Activated naive CD4-positive, alpha-beta T cell treated with anti-CD3 and anti-CD28 coated beads, Interleukin-2, amount 50 U/mL, for 16 hours (primary cell): ENCODE measurements at places on chromosomes 1 and 21.

GRCh38 chr1:57623039-57623790 lies 199.4 kb upstream of the DAB1 start:
- no peak for DNase-seq

- DNase-seq: no peak
Measured at GRCh38 chr21:31087639-31088473, 49.6 kb upstream of the KRTAP19-8 start.

- DNase-seq: no peak
Measured at GRCh38 chr1:201791051-201791778, 37.7 kb upstream of the IPO9 start.

DNA sequence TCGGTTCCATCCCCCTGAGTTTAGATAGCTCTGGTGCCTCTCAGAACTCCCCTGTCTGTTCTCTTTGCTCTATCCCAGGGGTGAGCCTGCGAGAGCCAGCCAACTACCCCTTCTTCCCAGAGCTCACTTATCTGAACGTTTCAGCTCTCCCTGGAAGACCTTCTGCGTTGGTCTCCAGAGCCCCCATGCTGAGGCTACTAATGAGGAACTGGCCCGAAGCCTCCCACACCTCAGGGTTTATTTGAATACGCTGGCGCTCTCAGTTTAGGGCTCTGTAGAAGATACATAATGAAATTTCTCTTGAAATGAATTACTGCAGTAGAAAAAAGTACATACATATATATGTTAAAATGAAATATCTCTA lies 43.5 kb downstream of the TCEANC2 start:
- no peak for DNase-seq

- DNase-seq: no peak
Measured at GRCh38 chr1:244757091-244757939, 78.1 kb upstream of the COX20 start.

- DNase-seq: no peak
Measured at GRCh38 chr1:212491454-212491853, 58.7 kb downstream of the NENF start.

GRCh38 chr1:203629016-203629506 lies 2.4 kb downstream of the ATP2B4 start:
- DNase-seq: no peak

GRCh38 chr1:180363246-180363995 lies 133.4 kb downstream of the LHX4 start:
- no peak for DNase-seq

DNA sequence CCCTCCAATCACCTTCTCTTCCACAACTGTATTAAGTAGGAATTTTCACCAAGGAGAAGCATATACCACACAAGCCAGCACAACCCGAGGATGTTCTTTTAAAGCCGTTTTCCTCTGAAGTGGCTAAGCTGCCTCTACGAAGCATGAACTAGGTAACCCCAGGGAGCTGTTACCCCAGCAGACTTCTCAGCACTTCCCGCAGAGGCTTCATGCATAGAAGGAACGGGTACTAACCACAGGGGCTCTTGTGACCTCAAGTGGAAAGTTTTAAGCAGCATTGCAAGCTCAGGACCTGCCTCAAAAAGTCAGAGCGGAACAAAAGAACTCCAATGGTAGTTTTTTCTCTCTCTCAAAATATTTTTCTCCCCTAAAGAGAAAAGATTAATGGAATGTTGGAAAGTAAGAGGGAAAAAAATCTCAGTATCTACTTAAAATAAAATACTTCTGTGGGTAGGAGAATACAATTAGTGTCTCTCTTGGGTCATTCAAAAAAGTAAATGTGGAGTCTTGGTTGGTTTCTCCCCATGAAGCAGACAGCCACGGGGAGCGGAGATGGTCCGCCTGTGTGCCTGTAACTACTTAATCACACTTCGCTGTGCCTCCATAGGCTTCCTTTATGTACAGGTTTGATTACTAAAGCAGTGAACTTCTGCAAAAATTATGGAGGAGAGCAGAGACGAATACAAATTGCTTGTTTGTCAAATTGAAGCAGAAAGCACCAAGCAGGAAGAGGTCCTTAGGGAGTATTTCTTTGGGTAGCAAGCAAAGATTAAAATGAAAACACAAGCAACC lies 40.9 kb downstream of the STX6 start:
- no peak for DNase-seq

DNA sequence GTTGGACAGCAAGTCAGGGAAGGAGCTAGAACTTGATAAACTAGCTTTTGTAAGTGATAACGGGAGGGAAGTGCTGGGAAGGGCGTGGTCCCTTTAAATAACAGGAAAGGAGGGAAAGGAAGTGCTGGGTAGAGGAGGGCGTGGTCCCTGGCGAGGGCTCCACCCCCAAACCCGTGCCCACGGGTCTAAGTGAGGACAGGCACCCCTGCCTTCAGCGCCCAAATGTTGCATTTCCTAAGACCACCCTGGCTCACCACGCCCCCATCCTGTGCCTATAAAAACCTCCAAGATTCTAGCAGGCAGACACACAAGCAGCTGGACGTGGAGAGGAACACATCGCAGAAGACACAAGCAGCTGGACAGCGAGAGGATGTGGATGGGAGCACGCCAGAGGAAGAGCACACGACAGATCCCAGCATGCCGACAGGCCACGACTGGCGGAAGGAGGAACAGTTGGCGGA lies 58.5 kb downstream of the PALMD start:
- DNase-seq: no peak

- no peak for DNase-seq
Measured at GRCh38 chr1:155133799-155134281, 1.8 kb upstream of the SLC50A1 start.

GRCh38 chr1:199665371-199665770 lies 362.1 kb upstream of the NR5A2 start:
- DNase-seq: no peak

DNA sequence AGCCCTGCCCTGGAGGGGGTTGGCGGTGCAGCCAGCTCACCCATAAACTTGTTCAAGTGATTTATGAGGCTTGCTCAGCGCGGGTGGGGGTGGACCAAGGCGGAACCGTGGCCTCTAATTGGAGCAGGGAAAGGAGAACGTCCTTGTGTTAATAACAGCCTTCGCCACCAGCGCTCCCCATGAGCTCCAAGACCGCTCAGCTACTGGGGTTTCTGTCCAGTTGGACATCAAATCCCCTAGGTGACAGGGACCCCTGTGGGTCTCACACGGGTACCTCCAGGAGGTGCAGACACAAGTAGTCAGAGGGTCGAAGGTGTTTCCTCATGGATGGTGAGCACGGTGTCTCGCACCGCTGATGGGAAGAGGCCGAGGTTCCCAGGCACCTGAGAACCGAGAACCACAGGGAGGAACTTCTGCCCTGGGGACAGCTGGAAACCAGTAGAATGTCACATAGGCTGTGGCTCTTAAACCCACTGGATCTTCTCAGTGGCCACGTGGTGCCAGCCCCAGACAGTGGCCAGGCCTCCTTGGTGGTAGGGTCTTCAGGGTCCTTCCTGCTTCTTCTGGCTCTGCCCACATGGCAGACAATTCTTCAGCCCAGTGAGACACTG lies 3.7 kb upstream of the ACTRT2 start:
- DNase-seq: no peak

DNA sequence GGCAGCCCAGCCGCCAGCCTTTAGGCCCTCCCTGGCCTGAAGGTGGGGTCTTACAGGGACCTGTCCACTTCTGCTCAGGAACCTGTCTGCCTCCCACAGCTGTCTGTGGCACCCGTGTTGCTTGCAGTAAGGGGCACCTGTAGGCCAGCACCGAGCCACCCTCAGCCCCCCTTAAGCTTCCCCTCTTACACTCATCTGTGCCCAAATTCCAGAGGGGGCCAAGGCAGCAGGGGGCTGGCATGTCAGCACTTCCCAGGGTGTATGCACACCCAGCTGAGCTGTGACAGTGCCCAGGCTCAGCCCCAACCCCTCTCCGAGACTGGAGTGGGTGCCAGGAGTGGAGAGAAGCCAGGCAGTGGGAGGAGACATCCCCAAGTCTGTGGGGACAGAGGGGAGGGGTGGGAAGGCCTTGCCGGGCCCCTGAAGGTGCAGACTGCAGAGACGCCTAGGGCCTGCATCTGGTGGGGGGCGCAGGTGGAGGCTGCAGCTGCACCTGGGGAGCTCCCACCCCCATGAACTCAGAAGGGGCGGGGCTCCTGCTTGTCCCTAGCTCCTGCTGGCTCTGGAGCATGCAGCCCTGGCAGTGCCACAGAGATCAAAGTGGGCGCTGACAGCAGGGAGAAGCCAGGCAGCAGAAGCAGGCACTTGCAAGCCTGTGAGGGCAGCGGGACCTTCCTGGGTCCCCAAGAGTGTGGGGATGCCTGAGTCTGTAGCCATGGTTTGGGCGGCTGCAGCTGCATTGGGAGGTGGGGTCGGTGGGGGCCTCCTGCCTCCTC lies 5.4 kb upstream of the SLC2A7 start:
- no peak for DNase-seq

GRCh38 chr1:30706528-30706927 lies 16.9 kb downstream of the MATN1 start:
- DNase-seq: no peak

DNA sequence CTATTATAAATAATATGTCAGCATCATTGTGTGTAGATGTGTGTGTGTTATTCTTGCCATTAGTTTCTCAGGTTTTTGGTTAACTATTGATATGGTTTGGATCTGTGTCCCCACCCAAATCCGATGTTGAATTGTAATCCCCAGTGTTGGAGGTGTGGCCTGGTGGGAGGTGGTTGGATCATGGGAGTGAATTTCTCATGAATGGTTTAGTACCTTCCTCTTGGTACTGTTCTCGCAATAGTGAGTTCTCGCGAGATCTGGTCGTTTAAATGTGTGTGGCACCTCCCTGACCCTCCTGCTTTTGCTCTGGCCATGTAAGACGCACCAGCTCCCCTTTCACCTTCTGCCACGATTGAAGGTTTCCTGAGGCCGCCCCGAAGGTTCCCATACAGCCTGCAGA lies 9.6 kb upstream of the POFUT2 start:
- DNase-seq: no peak

- no peak for DNase-seq
Measured at GRCh38 chr1:188641566-188642211, 1812.9 kb downstream of the PLA2G4A start.

DNA sequence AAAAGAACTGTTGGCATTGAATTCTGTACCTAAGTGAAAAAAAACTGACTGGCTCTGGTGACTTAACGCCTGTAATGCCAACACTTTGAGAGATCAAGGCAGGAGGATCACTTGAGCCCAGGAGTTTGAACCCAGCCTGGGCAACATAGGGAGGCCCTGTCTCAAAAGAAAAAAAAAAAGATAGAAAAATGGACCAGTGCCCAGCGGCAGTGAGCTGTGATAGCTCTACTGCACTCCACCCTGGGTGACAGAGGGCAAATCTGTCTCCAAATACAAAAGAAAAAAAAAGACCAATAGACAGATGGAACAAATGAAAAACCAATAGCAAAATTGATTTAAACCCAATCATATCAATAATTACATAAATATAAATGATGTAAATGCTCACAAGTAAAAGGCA lies 674 bp upstream of the AKR7A3 start:
- DNase-seq: no peak

DNA sequence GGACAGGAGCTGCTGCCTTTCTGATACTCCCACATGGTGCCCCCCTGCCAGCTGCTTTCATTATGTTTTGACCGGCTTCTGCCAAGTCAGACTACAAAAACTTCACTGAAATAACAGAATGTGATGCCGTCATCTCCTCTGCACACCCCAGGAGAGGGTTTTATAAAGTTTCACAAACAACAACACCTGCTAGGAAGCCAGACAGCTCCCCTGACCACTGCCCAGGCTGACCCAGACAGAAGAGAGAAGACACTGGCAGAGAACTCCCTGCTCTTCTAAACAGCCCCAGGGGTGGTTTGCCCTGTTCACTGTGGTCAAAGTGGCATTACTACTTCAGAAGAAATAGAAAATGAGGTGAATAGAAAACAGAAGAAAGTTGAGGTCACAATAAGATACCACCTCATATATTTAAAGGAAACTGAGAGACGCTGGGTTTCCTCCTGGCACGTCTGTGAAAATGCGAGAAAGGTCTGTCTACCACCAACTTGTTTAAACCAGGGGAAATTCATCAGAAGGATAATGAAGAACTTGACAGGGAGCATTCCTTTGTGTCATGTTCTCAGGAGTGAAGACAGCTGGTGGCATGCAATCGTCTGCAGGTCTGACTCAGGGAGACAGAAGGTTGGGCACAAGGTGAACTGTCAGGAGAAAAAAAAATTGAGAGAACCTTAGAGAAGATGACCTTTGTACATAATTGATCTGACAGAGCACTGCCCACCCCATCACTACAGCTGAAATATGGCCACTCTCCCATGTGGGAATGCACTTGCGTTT lies 119.0 kb upstream of the NFIA start:
- no peak for DNase-seq

DNA sequence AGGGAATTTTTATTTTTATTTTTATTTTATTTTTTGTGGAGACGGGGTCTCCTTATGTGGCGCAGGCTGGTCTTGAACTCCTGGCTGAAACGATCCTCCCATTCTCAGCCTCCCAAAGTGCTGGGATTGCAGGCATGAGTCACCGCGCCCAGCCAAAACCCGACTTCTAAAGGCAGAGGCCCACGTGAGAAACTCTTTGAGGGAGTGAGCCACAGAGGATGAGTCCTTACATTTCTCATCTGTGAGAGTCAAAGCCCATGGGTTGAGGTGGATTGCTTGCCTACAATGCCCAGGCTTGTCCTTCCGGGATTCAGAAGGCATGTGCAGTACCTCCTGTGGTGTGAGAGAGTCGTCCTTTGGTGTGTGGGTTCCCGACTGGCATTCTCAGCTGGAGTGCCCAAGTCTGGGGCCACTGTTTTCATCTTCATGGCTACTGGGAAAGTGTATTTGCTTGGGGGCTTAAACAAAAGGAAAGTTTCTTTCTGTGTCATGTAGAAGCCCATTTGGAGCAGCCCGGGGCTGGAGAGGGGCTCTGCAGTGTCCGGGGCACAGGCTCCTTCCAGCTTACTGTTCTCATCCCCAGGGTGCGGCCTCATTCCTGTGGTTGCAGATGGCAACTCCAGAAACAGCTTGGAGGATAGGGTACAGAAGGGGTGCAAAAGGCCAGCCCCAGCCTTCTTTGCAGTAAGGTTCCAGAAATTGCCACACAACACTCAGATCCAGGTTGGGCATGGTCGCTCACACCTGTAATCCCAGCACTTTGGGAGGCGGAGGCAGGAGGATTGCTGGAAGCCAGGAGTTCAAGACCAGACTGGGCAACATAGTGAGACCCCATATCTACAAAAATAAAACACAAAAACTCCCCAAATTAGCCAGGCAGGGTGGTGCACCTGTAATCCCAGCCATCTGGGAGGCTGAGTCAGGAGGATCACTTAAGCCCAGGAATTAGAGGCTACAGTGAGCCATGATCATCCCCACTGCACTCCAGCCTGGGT lies 29.4 kb upstream of the CSF3R start:
- no peak for DNase-seq

DNA sequence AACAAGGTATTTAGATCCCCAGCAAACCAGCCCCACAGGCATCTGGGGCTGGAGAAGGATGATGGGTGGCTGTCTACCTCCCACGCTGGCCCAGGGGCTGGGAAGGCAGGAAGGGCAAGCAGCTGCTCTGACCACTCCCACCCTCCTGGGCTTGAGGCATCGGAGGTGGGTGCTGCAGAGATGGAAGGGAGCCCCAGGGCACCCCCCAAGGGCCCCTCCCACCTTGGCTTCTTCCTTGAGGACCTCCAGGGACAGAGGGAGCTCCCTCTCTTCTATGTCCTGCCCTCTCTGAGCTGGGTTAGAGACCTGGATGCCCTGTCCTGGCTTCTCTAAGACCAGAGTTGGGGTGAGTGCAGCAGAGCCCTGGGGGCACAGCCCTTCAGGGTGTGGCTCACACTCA lies 3.1 kb downstream of the CD52 start:
- no peak for DNase-seq
